ENCODE measurements at places on chromosomes 16 and 17. TPM values are rescaled to one million over a fixed set of nuclear protein-coding genes. Genes with fewer than 3 reads are reported as not detected.

OR2C1 gene
- not detected for total RNA-seq

EPX gene
- total RNA-seq, result not detected

GPR139 gene
- not detected for total RNA-seq

KIF2B gene
- total RNA-seq, result not detected

CHD9NB gene
- not detected for total RNA-seq

UMOD gene
- total RNA-seq, result not detected

PIRT gene
- total RNA-seq, result not detected

TVP23A gene
- total RNA-seq, result not detected

OSGIN1 gene
- 4.0 TPM for total RNA-seq

CASKIN2 gene
- 1.7 TPM for total RNA-seq

SCIMP gene
- total RNA-seq, result 3.9 TPM

PRSS36 gene
- total RNA-seq, result 3.5 TPM

GRCh38 chr16:83338941-83339340, 468.8 kb upstream of the HSBP1 start:
- no peak for DNase-seq

- DNase-seq, result no peak
These were observed 113.5 kb downstream of the MGAT5B start for GRCh38 chr17:76981545-76982295.

DNA sequence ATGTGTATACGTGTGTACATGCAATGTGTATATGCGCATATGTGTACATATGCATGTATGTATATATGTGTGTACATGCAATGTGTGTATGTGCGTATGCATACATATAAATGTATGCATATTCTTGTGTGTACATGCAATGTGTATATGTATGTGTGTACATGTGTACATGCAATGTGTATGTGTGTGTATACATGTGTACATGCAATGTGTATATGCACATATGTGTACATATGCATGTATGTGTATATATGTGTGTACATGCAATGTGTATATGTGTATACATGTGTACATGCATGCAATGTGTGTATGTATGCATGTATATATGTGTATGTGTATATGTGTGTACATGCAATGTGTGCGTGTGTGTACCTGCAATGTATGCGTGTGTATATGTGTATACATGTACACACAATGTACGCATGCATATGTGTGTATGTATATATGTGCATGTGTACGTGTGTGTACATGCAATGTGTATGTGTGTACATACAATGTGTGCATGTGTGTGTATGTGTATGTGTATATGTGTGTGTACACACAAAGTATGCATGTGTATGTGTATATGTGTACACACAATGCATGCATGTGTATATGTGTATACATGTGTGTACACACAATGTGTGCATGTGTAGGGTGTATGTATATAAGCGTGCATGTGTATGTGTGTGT, 167.7 kb downstream of the SHISA9 start:
- no peak for DNase-seq

DNA sequence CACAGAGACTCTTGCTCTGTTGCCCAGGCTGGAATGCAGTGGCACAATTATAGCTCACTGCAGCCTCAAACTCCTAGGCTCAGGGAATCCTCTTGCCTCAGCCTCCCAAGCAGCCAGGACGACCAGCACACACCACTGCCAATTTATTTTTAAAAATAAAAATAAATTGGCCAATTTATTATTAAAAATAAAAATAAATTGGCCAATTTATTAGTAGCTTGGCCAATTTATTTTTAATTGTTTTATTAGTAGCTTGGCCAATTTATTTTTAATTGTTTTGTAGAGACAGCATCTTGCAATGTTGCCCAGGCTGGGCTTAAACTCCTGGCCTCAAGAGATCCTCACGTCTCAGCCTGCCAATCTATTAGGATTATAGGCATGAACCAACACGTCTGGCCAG, 184.3 kb downstream of the FTO start:
- no peak for DNase-seq

- no peak for DNase-seq
These were observed 3.1 kb upstream of the SKAP1 start for GRCh38 chr17:48432820-48433775.

- DNase-seq, result no peak
These were observed 14.1 kb downstream of the PHF12 start for GRCh38 chr17:28937044-28937729.

DNA sequence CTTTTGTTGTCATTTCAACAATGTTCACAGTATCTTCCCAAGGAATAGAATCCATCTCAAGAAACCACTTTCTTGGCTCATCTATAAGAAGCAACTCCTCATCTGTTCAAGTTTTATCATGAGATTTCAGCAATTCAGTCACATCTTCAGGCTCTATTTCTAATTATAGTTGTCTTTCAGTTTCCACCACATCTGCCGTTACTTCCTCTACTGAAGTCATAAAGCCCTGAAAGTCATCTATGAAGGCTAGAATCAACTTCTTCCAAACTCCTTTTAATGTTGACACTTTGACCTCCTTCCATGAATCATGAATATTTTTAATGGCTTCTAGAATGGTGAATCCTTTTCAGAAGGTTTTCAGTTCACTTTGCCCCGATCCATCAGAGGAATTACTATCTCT, 102.1 kb downstream of the CDH13 start:
- no peak for DNase-seq

DNA sequence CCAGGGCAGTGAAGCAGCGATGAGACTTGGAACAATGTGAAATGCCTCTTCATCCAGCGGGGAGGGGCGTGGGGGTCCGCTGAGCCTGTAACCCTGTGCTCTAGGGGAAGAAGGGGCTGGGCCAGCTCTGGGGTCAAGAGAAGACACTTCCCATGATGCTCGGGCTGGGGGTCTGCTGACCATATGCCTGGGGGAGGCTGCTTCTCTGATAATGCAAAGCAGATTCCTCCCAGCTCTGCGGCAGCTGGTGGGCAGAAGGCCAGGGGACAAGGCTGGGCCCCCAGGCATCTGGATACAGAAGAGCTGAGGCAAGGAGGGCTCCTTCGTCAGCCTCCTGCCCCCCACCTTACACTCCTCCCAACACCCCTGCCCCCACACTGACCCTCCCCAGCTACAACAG, 24.7 kb downstream of the NGFR start:
- no peak for DNase-seq

DNA sequence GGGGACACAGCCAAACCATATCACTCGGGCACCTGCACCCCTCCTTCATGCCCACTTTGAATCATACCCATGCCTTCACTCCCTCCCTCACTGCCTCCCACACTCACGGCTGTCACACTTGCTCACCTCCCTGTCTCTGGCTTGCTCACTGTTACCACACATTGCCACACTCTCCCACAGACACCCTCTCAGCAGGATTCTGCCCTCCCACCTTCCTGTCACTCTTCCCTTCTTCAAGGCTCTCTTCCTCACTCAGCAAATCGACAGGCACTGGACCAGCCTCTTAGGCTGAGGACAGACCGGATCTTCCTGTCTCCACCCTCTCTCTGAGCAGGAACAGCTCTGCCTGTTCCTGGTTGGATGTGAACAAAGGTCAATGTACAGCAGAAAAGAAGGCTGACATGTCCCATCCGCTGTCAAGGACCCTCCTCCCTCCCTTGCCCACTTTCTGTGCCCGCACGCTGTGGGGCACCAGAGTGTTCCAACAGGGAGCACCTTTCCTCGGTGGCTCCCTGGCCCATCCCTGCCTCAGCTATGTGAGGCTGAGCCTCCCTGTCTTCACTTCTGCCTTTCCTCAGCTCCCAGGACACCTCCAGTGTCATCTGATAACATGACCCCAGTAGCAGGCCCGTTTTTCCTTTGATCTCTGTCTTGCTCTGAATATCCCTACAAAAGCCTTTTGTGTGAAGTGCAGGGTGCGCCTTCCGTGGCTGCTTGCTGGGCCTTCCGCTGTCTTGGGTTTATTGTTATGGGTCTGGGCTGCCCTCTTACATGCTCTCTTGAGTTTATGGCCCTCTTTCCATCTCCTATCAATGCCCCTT, 47.0 kb downstream of the CCDC182 start:
- no peak for DNase-seq

- DNase-seq, result no peak
These were observed 48.5 kb upstream of the HS3ST2 start for GRCh38 chr16:22765479-22765878.

- DNase-seq, result no peak
These were observed 45.8 kb downstream of the SYT17 start for GRCh38 chr16:19213885-19214284.

GRCh38 chr16:89601906-89602272, 11.6 kb upstream of the DPEP1 start:
- no peak for DNase-seq

GRCh38 chr16:11245988-11246387, 10.0 kb downstream of the SOCS1 start:
- DNase-seq, result no peak

- no peak for DNase-seq
These were observed 3.8 kb upstream of the KIF2B start for GRCh38 chr17:53818929-53819328.

GRCh38 chr17:32370426-32370825, 20.5 kb downstream of the ZNF207 start:
- no peak for DNase-seq

GRCh38 chr16:4216596-4216995, 25.3 kb downstream of the SRL start:
- DNase-seq, result no peak

GRCh38 chr17:48624544-48625494, 1.3 kb downstream of the HOXB9 start:
- DNase-seq, result peak; percentile 62

DNA sequence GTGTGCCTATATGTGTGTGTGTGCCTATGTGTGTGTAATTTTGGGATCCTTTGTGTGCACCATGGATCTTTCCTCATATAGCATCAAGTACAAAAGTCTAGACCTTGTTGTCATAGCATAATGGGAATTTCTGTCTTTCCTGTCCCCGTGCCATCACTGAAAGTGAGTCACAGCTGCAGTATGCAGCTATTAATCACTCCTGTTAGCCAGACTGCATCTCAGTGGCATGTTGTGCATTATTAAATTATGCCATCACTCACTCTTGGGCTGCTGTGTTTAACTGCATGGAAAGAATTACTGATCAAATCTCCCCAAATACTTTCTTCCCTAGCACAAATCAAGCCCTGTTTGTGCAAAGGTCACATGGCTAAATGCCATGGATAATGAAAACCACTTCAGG, 92.4 kb downstream of the CBLN1 start:
- no peak for DNase-seq

GRCh38 chr16:66658860-66659190, 37.7 kb downstream of the CMTM4 start:
- no peak for DNase-seq

DNA sequence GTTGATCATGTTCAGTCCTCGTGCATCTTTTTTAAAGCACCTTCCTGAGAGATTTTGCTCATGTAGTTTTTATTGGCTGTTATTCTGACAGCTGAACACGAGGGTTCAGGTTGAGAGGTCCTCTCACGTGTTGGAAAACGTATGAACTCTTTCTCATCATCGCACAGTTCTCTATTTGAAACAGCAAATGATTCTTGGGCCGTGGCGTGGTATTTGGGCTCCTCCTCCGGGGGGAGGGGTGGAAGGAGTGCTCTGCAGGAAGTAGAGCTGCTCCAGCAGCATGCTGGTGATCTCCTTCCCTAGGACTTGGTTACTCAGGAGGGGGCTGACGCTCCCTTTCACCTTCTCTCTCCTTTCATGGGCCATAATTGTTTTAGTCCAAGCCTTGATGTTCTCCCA, 70.4 kb downstream of the KSR1 start:
- peak; percentile 24 for DNase-seq

GRCh38 chr17:56425483-56425882, 168.0 kb upstream of the NOG start:
- no peak for DNase-seq

DNA sequence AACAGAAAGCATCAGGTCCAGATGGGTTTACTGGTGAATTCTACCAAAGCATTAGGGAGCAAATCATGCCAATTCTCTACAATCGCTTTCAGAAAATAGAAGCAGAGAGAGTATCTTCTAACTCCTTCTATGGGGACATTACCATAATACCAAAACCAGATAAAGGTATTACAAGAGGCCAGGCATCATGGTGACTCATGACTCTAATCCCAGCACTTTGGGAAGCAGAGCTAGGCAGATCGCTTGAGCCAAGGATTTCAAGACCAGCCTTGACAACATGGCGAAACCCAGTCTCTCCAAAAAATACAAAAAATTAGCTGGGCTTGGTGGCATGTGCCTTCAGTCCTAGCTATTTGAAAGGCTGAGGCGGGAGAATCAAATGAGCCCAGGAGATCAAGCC, 23.0 kb downstream of the HBQ1 start:
- DNase-seq, result no peak

DNA sequence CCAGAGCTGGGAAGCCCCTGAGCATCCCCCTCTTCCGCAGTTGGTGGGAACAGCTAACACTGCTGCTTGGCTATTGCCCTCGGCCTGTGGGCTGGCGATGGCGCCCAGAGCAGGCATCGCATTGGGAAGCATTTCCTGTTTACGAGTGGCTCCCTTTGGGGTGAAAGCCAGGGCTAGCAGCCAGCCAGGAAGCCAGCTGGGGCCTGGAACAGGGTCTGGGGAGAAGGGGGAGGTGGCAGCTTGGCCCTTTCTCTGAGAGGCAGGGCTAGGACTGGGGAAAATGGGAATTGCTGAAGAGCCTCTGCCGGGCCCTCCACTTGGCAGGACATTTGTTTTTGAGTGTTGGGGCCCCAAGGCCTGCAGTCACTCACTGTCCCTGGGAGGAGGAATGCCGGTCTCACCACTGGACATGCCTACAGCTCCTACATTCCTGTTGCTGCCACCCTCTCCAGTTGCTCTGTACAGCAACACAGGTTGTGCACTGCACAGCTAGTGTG, 2.4 kb upstream of the MTSS2 start:
- DNase-seq, result no peak
